ENCODE measurements at places on chromosomes 4 and X.
A peak's percentile ranks its signal among the peaks of the same experiment; 100 is the strongest.

DNA sequence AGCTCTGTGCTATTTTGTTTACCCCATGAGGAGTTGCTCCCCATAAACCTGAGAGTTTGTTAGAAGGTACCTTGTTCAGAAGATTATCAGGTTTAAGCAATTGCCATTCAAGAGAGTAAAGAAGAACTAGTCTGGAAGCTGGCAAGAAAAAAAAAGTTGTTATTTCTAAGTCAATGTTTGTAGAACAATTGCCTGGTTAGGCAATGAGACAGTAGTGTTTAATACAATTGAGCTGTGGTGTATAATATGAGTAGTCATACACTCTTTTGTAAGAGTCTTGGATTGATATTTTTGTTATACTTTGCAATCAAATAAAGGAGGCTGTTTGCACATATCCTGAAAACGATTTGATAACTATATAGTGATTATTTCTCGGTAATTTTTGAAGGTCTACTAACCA, 44.7 kb downstream of the GALNT7 start:
- no peak for ATAC-seq

- no peak for ATAC-seq
Observed at GRCh38 chr4:88010966-88011365, 3.5 kb downstream of the PKD2 start.

DNA sequence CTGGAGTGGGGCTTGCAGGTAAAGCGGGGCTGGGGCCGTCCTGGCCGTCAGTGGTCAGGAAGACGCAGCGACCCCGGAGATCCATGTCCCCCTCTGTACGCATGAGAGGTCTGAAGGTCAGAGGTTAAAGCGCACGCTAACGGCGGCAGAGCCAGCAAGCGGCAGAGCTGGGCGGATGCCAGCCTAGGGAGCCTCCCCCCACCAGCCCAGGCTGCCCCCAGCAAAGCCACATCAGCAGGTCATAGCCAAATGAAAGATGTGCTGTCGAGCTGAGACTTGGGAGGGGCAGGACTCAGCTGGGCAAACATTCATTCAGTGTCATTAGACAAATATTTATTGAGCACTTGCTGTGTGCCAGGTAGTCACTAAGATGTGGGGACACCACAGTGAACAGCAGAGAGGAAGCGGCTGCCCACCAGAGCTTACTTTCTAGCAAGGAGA, 593 bp upstream of the JAKMIP1 start:
- peak; percentile 16 for ATAC-seq

DNA sequence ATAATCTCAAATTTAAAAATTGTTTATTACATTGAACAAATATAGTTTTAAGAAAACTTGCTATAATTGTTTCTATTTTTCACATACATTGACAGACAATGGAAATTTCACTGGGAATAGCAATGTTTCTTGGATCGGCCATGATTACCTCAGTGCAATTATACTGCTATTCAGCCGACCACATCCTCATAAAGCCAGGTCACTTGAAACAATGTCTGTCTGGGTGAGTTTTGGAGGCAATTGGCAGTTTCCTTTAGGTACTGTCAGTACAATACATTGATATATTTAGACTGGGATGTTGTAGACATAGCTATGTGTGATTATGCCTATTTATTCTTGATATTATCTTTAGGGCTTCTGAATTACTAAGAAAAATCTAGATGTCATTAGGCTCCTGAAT, 89.5 kb upstream of the VEGFC start:
- no peak for ATAC-seq

GRCh38 chr4:21890231-21890630, 58.3 kb downstream of the KCNIP4 start:
- ATAC-seq = no peak

GRCh38 chrX:43423876-43424275, 232.2 kb upstream of the MAOA start:
- ATAC-seq = no peak

All from activated CD4-positive, CD25-positive, alpha-beta regulatory T cell treated with anti-CD3 and anti-CD28 coated beads, Interleukin-2, amount 50 U/mL, for 24 hours (primary cell).